ENCODE measurements at places on chromosomes 1 and 21. TPM values are rescaled to one million over a fixed set of nuclear protein-coding genes. Genes with fewer than 3 reads are reported as not detected.

Gene CBS
- polyA plus RNA-seq = 60.0 TPM

Gene ERVH48-1
- polyA plus RNA-seq = 0.13 TPM

DNA sequence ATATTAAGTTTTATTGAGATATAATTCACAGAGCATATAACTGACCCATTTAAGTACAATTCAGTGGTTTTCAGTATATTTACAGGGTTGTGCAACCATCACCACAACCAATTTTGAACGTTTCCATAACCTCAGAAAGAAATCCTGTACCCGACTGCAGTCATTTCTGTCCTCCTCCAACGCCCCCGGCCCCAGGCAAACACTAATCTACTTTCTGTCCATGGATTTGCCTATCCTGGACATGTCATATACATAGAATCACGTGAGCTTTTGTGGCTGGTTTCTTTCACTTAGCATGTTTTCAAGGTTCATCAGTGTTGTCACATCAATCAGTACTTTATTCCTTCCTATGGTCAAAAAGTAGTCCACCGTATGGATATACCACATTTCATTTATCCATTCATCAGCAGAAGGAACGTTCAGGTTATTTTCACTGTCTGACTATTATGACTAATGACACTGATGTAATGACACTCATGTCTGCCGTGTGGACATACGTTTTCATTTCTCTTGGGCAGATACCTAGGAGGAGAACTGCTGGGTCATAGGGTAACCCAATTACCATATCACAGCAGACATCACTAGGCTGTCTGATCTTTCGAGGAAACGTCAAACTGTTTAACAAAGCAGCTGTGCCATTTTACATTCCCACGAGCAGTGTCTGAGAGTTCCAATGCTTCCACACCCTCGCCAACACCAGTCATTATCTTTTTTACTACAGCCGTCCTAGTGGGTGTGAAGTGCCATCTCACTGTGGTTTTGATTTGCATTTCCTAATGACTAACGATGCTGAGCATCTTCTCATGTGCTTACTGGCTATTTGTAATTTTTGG is 30.8 kb downstream of the MRPL37 start:
- no peak for DNase-seq

- no peak for DNase-seq
These were observed 206.7 kb upstream of the C1orf87 start for GRCh38 chr1:60280256-60280655.

DNA sequence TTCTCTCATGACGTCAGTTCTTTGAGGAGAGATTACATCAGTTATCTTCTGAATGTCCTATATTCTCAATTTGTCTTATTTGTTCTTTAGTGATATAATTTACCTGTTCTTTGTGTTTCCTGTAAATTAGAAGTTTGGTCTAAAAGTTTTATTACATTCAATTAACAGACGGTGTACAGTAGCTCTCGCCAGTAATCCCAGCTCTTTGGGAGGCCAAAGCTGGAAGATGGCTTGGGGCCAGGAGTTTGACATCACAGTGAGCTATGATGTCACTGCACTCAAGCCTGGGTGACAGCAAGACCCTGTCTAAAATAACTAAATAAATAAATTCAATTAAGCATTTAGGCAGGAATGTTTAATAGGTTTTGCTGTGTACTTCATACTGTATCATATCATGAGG is 25.3 kb upstream of the IPP start:
- DNase-seq = no peak

DNA sequence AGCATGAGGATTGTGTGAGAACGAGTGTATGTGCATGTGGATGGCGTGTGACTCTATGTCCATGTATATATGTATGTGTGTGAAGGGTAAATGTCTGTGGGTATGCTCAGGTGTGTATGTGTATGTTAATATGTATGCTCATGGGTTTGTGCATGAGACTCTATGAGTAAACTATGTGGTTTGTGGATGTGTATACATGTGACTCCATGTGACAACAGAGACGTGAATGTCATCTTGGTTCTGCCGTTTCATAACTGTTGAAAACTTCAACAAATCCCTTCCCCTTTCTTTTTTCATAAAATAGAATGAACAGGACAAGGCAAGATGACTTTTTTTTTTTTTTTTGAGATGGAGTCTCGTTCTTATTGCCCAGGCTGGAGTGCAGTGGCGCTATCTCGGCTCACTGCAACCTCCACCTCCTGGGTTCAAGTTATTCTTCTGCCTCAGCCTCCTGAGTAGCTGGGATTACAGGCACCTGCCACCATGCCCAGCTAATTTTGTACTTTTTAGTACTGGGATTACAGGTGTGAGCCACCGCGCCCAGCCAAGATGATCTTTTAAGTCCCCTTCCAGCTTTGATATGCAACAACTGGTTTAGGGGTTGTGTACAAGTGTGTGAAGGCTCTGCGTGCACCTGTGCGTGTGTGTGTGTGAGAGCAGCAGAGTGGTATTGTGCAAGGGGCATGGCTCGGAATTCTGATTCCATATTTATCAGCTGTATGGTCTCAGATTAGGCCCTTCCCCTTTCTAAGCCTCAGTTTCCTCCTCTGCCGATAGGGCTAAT is 106.3 kb downstream of the EBNA1BP2 start:
- DNase-seq = no peak
